Activated gamma-delta T cell treated with Interleukin-2 at 50 U/mL for 16 hours (primary cell): ENCODE measurements at places on chromosomes 1 and 21.

GRCh38 chr1:107480548-107481415, 339.9 kb downstream of the NTNG1 start:
- DNase-seq = no peak

- no peak for DNase-seq
Measured at GRCh38 chr1:30822006-30822405, 64.4 kb upstream of the LAPTM5 start.

DNA sequence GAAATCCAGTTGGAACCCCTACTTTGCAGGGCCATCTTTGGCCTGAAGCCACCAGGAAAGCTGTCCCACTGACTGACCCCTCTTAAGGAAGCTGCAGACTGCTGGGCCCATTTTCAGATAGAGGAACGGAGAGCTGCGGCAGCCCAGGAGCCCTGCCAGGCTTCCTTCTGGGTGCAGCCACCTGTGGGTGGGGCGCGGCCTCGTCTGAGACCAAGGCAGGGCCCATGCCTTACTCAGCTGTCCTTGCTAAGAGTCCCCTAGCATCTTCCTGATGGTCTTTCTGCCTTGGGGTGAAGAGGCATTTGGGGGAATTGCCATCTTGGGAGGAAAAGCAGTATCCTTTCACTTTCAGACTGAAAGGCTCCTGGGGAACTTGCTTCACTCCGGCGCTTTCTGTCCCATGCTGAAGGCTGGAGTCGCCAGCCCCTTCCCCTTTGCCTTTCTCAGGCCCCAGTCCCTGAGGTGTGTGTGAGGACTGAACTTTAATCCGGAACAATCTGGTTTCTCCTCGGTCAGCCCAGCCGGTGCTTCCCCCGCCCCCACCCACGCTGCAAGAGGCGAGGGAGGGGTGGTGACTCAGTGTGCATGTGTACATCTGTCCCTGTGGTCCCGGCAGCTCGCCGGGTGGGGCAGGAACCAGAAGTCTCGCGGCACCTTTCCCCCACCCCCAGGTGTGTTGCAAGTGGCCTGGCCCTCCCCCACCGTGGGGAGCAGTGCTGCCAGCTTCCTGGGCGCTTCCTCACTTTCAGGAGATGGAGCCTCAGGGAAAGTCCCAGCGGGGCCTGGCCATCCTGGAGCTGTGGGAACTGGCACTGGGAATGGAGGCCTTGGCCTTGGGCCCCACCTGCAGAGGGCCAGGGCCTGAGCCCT, 5.1 kb downstream of the ZC3H12A start:
- peak; percentile 90 for DNase-seq

- DNase-seq = no peak
Measured at GRCh38 chr1:214452152-214452784, 99.1 kb downstream of the PTPN14 start.

DNA sequence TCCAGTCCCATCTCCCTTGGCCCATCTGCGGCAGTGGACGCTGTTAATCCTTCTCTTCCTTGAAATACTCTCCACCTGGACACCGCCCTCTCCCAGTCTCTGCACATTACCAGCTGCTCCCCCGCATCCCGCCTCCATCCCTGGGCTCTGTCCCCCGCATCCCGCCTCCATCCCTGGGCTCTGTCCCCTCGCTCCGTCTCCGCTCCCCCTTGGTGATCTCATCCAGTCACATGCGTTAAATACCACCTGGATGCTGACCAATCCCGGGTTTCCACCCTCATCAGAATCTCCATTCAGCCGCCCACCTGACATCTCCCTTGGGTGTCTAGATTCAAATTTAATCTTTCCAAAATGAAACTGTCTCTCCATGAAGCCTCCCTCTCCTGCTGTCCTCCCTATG, 106.1 kb downstream of the PRDM2 start:
- no peak for DNase-seq

DNA sequence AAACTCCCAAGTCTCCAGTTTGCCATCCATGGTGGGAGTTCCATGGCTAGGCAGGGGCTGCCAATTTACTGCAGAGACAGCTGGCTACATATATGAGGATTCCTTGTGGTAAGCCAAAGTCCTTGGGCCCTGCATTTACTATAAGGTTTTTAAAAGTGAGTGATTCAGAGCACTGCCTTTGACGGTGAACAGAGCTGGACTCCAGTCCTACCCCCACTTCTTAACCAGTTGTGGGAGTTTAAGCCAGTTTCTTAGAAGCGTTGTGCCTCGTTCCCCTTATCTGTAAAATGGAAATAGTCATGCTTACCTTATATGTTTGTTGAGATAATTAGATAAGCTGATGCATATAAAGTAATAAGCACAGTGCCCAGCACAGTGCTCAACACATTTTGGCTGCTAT, 64.6 kb downstream of the LRIG2 start:
- no peak for DNase-seq

DNA sequence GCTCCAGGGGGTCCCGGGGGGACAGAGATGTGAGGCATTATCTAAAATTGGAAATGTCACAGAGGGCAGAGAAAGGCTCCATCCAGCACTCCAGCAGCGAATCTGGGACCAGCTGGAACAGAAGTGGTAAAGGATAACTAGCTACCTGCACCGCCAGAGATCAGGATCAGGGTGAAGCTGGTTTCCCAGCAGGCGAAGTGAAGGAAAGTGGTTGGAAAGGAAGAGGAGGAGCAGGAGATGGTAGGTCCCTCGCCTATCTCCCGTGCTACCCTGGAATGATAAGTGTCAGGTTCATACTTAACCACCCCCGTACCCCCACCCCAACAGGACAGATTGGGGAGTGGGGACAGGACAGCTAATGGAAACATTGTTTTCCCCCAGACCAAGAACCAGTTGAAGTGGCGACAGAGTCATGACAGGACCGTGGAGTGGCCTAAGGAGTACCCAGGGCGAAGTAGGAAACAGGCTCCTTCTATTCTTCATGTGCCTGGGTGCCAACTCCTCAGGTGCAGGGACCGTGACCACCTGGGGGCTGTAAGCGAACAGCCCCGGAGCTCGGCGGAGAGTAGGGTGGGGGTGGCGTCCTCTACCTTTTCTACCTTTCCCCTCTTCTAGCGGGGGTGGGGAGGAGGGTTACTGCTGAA, 717 bp downstream of the B4GALT3 start:
- no peak for DNase-seq

DNA sequence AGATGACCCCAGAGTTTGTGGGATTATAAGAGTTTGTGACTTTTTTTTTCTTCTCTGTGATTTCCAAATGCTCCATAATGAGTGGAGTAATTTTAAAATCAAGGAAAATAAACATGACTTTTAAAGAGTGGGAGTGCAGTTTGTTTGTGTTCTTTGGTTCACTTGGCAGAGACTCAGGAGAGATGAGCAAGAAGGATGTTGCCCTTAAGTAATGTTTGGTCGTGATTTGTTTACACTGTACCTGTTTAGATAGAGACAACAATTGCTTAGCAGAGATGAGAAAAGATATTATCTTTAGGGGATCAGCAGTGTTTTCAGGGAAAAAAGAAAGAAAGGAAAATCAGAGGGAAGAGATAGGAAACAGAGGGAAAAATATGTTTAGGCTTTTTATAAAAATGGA, 170.8 kb downstream of the ADSS2 start:
- no peak for DNase-seq

- no peak for DNase-seq
Measured at GRCh38 chr1:26041401-26041800, 4.5 kb downstream of the SLC30A2 start.

DNA sequence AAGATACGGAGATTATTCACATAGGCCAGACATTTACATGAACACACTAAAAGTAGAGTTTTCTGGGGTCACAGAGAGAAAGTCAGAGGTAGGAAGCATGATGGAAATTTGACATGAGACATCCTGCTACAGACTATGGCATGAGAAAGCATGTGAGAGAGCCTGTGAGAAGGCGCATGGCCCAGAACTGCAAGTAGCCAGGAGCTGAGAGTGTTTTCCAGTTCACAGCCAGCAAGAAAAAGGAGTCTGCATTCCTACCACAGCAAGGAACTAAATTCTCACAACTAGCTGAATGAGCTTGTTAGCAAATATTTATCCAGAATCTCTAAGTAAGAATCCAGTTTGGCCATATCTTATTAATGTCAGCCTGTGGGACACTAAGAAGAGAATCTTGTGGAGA, 673.3 kb downstream of the BRINP3 start:
- no peak for DNase-seq

DNA sequence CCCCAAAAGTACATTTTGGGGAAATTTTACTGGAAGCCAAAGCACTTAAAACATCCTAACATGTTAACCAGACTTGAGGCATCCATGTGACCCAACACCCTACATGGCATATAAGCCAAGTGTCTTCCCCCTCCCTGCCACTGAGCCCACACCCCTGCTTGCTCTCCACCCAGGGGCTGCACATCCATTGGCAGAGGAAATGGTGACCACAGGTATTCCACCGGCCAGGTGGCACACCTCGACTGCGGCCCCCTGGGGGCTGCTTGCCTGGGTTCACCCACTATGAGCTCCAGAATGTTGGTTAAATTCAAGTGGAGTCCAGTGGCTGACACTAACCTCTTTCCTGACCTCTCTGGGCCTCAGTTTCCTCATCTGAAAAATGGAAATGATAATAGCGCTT, 64.4 kb upstream of the FAM20B start:
- no peak for DNase-seq

DNA sequence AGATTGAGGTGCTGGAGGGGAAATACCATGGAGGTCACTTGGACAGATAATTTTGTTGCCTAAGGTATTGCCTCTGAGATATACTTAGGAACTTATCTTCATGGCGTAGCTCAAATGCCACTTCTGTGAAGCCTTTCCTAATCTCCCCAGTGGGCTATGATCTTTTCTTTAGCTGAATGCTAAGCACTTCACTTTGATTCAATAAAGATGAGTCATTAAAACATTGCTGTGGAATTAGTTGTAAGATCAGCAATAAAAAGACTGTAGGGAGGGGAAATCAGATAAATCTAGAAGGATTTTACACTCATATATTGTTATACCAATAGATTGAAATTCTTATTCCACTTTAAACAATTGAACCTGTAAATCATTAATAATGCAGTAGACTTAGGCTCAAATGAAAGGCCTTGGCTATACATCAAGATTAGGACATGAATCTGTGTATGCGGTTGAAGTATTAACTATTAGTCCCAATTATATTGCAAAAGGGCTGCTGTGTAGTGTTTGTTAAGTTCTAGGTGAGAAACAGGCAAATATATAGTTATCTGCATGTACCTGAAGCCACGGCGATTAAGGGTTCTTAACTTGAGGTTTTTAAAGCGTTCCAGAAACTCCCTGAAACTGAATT, 19.2 kb upstream of the MAGOH start:
- DNase-seq = no peak

- no peak for DNase-seq
Measured at GRCh38 chr1:223711173-223711572, 1.2 kb upstream of the CAPN2 start.

- no peak for DNase-seq
Measured at GRCh38 chr1:23692308-23692871, 784 bp downstream of the RPL11 start.

DNA sequence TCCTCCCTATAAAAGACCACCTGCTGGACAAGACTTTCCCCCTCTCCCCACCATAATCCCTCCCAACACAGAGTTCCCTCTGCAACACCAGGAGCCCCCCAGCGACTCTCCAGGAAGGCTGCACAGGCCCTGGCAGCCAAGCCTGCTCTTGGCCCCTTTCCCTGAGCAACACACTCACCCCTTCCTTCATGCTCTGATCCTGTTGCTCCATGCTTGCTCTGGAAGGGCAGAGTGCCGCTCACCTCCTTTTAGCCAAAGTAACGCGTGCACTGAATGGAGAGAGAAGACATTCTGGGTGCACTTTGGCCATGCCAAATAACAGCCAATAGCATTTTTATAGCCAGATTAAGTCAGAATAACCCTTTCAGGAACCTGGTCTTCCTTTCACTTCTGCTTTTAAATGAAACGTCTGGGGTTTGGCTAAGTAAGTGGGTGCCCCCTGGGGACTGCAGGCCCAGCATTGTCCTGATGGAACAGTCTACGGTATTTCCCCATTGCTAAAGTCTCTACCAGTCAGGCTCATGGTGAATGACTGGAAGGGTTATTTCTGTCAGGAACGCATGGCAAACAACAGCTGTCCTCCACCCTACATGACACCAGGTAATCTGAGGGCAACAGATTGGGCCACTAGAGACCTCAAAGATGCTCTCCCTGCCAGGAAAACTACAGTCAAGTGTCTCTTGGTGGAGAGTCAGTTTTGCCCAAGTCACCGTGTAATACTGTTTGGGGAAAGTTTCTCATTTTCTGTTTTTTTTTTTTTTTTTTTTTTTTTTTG, at the start of gene SLC2A5:
TSS of gene SLC2A5 (minus strand) at position 310 of the 775 bp plus-strand sequence. CDS start at position 211, 99 bp downstream.
- DNase-seq = no peak

GRCh38 chr1:228095161-228095560, 8.0 kb downstream of the C1orf35 start:
- no peak for DNase-seq

DNA sequence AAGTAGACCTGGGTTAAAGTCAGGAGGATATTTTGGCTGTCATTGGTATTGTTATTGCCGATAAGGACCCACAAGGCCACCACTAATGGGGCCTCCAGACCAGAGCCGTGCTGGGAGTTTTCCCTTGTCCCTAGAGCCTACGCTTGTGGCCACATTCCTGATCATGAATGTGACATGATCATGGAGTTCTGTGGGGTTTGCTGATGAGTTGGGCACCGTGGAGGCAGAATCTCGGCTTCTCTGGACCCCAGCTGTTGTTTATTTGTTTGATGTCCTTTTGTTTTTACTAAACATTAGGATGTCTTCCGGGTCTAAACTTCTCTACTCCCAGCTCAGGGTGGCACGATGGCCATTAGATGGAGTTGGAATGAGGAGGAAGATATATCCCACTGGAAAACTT, 74.9 kb upstream of the TMPRSS2 start:
- DNase-seq = no peak
